ENCODE measurements at places on chromosomes 12 and 14. TPM values are rescaled to one million over a fixed set of nuclear protein-coding genes. Genes with fewer than 3 reads are reported as not detected.

GNB3 gene
- 4.3 TPM for total RNA-seq

SLC41A2 gene
- 66.5 TPM for total RNA-seq

NR4A1 gene
- 6.1 TPM for total RNA-seq

MDGA2 gene
- not detected for total RNA-seq

TAS2R10 gene
- 2.9 TPM for total RNA-seq

E2F7 gene
- total RNA-seq = 3.1 TPM

Measured in articular chondrocyte of knee joint (primary cell).